ENCODE measurements at places on chromosomes 11 and 22.

GRCh38 chr22:25451480-25452114 lies 112.9 kb upstream of the GRK3 start:
- DNase-seq = no peak

GRCh38 chr11:106305458-106305857 lies 228.0 kb downstream of the AASDHPPT start:
- no peak for DNase-seq

DNA sequence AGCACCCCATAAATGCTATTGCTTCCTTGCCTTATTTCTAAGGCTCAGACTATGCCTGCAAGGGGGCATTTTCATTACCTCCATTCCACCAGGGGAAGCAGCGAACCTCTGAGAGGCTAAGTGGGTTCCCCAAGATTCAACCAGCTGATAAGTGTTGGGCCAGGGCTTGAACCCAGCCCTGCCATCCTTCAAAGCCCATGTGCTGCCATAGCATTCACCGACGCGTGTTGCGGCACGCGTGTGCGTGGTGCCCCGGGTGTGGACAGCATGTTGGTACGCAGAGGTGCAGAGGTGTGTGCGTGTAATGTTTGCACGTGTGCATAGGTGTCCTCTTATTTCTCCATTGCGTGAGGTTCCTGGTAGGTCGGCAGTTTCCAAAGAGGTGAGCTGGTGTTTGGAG lies 66.0 kb upstream of the PPARA start:
- no peak for DNase-seq

GRCh38 chr11:96222102-96222501 lies 120.9 kb downstream of the MAML2 start:
- DNase-seq = no peak

DNA sequence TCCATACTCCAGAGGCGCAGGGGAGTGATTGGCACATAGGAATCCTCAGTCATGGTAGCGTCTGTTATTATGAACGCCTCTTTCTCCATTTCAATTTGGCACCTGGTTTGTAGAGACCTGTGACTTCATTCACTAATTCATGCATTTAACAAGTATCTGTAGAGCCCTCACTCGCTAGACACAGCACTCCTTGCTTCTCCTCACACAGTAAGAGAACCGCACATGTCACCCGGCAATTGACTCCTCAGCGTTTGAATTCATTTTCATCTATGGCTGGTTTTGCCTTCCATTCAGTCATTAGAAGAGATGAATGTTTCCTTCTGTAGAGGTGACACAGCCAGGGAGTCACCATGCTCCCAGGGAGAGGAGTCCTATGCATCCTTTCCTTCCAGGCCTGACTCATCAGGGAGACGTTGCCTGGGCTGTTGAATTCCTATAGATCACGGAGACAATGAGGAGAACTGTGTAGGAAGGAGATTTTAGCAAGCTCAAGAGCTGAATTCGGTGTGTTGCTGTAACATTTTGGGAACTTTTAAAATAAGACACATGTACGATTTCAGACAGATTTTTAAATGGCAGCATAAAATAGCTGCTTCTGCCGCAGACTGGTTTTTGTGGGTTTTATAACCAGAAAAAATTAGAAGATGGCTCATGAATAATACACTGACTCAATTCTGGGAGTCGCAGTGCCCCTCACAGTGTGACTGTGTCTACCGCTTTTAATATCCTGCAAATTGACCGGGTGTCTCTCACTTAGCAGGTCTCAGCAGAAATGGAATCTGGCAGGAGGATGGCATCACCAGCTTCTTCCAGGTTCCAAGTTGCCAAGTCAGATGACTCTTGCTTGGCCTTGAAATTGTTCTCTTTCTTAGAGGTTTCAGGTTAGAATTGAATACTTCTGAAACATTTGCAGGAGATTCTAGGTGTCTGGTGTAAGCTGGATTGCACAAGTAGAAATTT lies 44.4 kb upstream of the CLMP start:
- DNase-seq = no peak

DNA sequence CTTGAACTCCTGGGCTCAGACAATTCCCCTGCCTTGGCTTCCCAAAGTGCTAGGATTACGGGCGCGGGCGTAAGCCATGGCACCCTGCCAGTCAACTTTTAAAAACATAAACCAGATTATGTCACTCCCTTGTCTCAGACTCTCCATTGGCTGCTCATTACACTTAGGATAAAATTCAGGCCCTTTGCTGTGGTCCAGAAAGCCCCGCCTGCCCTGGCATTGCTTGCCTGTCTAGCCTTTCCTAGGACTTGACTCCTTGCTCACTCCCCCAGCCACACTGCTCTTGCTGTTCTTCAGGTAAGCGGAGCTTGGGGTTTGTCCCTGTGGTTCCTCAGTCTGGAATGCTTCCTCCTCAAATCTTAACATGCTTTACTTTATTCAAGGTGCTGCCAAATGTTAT lies 30.5 kb downstream of the DIXDC1 start:
- DNase-seq = no peak

GRCh38 chr22:28977060-28977459 lies 84.6 kb downstream of the C22orf31 start:
- no peak for DNase-seq

DNA sequence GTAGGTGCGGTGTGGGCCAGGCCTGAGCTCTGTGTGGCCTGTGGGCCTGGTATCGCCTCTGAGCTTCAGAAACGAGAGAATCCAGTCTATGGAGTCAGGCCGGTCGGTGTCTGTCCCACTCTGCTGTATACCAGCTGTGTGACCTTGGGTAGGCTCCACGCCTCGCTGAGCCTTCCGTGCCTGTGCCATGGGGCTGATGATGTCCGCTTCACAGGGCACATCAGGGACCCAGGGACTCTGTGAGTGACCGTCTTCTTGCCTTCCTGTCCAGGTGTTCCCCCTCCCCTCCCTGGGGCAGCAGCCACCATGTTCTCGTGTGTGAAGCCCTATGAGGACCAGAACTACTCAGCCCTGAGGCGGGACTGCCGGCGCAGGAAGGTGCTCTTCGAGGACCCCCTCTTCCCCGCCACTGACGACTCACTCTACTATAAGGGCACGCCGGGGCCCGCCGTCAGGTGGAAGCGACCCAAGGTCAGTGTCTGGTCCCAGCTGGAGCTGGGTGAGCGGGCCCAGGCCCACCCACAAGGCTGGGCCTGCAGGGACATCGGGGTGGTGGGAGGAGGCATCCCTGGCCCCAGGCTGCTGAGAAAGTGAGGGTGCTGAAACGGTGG lies 17.9 kb downstream of the CAPN5 start:
- DNase-seq = no peak

DNA sequence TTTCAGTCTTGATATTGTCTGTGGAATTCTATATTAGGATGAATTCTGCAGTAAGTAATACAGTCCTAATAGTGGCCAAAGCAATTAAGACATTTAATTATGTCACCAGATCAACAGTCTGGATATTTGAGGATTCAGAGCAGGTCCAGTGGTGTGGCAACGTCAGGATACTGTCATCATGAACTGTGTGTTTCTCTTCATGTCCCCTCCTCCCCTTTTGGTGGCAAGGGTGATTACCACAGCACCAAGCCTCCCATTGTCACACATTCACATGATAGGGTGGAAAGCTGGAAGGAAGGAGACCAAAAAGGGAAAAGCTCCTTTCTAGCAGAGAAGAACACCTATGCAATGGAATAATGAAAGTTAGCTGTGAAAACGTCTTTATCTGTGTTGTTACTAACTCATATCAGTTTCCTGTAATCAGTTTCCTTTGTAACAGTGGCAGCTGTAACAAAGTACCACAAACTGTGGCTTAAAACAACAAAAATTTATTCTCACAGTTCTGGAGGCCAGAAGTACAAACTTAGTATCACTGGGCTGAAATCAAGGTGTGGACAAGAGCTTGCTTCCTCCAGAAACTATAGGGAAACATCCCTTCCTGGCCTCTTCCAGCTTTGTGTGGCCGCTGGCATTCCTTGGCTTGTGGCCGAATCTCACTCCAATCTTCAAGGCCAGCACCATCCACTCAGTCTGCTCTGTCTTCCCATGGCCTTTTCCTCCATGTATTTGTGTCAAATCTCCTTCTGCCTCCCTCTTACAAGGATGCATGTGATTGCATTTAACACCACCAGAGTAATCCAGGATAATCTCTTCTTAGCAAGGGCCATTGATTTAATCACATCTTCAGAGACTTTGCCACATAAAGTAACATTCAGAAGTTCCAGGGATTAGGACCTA lies 6.5 kb upstream of the RBM14 start:
- DNase-seq = no peak

GRCh38 chr22:35743326-35743860 lies 25.7 kb downstream of the APOL5 start:
- no peak for DNase-seq

DNA sequence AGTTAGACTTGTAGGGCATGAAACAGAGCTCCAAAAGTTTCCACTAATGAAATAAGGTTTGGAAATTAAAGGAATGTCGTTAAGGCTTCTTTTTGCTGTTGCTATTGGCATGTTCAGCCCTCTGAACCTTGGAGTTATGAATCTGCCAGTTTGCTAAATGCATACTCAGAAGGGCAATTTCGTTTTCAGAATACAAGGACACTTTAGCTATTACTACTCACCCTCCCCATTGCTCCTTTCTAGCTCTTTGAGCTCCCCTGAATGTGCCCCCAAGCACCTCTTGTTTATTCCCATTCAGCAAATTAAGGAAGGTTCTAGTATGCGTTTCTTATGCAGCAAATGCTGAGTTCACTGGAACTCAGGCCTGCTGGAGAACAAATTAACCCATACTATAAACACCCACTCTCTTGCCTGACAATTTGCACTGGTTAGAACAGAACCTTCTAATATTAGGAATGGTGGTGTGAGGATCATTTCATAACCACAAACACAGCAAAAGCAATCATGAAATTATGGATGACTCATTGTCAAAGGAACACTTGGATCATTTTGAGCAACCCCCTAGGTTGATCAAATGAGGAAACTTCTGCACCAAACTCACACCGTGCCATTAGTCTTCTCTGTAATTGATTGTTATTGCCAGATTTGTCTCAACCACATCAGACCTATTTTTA lies 26.2 kb upstream of the LIN7C start:
- DNase-seq = no peak

DNA sequence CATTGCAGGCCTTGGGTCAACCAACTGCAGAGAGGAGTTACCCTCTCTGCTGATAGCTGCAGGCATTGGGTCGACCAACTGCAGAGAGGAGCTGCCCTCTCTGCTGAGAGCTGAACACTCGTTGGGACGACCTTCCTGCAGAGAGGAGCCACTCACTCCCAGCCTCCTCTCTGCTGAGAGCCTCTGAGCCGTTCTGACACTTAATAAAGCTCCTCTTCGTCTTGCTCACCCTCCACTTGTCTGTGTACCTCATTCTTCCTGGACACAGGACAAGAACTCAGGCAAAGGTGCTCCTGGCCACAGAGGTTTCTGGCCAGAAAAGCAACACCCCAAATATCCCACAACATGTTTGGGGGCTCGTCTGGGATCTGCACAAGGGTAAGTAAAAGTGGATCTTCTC lies 7.5 kb upstream of the PKP3 start:
- no peak for DNase-seq

- no peak for DNase-seq
Observed at GRCh38 chr11:121152764-121153163, 51.7 kb downstream of the TECTA start.

DNA sequence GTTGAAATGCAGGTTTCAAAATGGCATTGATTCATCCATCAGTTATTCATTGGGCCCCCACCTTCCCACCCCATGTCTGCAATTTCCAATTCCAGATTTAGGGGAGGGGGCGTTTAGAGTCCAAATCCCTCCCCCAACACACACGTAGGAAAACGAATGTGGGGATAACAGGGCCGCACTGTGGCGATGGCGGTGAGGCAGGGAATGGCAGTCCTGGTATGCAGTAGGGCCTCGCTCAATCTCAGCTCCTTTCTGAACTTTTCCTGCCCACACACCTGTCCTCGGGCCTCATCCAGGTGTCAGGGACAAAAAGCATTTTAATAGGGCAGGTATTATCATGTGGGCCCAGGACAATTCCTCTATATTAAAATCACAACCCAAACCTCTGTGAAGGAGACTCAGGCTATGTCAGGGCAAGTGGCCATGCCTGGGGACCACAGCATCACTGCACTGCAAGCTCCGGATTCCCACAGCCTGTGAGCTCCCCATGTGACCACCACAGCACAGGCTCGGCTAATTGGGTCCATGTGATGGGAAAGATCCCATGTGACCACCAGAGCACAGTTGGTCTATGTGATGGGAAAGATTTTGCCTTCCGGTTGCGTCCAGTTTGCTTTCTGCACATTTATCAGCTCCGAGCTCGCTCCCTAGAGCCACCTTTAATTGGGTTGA lies 44.5 kb downstream of the RTL6 start:
- DNase-seq = no peak

DNA sequence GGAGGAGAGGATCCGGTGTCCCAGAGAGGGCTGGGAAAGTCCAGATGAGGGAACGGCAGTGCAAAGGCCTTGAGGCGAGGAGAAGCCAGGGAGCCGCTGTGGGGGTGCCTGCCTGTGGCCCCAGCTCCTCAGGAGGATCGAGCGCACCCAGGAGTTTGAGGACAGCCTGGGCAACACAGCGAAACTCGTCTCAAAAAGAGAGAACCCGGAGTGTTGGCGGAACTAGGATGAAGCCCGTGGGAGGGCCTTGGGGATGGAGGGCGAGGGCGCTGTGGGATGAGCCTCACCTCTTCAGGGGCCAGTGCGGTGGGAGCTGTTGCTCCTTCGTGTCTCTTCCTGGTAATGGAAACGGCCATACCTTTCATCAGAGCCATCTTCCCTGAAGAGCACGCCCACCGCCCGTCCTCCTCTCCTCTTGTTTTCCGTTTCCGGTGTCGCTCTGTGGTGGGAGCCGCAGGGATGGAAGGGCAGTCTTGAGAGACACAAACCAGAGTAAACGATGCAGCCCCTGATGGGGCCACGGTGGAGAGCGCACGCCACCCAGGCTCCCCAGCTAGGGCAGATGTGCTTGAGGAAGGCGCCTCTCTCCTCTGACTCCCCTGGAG lies 15.7 kb downstream of the TRMU start:
- no peak for DNase-seq

DNA sequence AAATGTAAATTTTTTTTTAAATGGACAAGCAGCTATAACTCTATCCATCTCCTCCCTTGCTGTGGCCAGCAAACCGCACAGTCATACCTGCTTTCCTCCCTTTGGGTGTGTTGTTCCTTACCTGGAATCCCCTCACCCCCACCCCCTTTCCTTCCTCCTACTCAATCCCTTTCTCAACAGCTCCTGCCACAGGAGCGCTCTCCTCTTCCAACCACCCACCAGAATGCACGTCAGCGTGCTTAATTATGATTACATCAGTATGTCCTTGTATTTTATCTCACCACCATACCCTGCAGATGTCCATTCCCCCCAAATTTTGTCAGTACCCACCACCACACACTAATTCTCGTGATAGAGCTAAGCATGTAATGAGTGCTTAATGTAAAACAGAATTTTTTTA lies 60.9 kb upstream of the LMO2 start:
- DNase-seq = no peak

DNA sequence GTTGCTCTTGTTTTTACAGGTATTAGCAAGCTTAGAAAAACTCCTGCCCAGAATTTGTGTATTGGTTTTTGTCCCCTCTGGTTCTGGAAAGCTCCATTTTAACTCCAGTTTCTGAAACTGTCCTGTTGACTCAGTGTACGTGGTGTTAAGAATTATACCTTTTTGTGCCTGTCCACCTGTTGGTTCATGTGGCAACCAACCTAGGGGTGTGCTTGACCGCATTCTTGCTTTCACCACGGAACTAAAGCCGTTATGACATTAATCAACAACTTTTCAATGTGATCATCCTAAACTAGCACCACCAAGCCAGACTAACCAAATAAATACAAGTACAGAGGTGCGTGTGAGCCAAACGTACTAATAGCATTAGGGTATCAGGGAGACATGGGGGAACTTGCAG lies 56.0 kb upstream of the PTH start:
- DNase-seq = no peak

Measured in stimulated activated CD4-positive, alpha-beta T cell treated with anti-CD3 and anti-CD28 coated beads, Interleukin-2, amount 100 ng/mL, for 24 hours (primary cell).